Pons (tissue), 1 donor: ENCODE measurements at places on chromosomes 4 and X.

GRCh38 chrX:7143941-7144525 is 3.5 kb upstream of the STS start:
- DNase-seq = no peak

DNA sequence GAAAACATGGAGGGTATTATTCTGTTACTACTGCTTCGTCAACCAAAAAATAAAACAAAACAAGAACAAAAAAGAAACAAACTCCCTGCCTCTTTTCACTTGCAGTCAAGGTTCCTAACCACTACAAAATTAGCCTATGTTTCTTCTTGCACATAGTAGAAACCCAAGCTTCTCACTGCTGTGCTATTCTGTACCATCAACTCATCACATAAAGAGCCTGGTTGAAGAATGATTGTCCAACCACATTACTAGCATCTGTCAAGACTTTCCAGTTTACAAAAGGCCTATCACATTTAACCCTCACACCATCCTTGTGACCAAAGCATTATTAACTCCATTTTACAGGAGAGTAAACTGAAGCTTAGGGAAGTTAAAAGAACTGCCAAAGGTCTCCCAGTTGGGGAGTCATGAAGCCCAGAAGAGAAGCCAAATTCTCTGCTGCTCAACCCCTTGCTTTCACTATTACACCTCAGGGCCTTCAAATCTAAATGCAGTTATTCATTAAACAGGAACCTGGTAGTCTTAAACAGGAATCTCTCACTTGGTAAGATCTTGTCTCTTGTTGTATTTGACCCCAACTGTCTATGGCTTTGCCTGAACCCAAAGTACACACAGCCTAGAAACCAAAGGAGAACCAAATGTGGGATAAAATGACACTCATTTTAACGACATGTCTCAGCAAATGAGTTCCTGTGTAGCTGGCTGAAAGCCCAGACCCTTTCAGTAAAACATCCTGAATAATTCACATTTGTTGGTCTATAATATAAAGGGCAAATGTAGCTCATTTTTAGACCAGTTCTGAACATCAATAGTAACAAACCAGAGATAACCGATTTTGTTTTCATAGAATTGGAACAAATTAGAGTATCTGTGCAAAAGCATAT is 8.6 kb downstream of the F9 start:
- DNase-seq = no peak

GRCh38 chrX:153641627-153642026 is 5.4 kb upstream of the DUSP9 start:
- DNase-seq = no peak

- DNase-seq = no peak
Observed at GRCh38 chrX:54825716-54826438, 18.3 kb downstream of the MAGED2 start.

DNA sequence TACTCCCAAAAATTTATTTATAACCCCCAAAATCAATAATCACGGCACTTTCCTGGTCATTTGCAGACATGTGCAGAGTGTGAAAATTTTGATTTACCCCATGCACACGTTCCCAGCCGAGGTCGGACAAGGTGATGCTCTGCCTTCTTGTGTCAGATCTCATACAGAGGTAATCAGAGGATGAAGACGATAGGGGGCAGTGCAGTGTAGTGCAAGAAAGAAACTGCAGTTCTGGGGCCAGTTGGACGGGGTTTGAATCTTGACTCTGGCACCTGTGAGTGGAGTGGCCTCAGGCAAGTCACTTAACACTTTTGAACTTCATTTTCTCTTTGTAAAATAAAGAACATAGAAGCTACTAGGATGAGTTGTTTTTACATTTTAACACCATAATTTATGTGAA is 88.4 kb downstream of the FRMPD3 start:
- no peak for DNase-seq

- DNase-seq = no peak
Observed at GRCh38 chrX:24493740-24494581, 28.9 kb downstream of the PDK3 start.

- DNase-seq = no peak
Observed at GRCh38 chrX:40078489-40079227, 19.1 kb downstream of the BCOR start.

DNA sequence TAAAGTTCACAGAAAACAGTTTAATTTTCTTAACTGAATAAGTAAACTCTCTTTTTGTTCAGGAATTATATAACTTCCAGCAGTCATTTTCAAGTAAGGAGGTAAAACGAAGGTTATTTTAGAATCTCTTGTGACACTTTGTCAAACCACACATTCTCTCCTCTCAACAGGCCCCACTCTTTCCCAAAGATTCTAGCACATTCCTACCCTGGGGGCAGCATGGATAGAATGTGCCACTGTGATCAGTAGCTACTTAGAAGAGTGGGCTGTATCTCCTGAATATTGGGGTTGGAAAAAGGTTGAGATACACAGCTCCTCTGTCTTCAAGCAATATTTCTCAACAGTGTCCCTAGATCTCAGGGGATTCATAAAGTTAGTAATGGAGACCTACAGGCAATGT is 157.6 kb downstream of the EMCN start:
- no peak for DNase-seq

DNA sequence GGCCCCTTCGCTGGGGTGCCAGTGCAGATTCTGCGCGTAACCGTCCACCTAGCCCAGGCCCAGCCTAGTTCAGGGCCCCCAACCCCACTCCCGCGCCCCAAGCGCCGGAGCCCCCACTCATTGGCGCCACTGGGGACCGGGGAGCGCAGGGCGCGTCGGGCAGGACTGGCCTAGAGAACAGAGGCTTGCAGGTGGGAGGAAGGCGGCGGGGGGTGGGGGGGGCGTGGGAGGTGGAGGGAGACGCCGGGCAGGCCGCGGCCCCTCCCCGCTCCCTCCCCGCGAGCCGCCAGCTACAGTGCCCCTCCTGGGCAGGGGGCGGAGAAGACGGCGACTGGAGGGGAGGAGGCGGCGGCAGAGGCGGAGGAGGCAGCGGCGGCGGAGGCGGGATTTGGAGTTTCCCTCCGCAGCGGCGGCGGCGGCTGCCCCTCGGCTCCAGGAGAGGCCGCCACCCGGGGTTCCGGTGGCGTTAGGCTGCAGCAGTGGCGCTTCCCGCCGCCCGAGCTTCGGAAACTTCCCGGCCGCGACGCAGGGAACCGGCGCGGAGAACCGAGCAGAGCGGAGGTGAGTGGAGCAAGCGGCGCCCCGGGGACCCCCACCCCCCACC is 4.8 kb upstream of the DUSP9 start:
- DNase-seq = no peak

DNA sequence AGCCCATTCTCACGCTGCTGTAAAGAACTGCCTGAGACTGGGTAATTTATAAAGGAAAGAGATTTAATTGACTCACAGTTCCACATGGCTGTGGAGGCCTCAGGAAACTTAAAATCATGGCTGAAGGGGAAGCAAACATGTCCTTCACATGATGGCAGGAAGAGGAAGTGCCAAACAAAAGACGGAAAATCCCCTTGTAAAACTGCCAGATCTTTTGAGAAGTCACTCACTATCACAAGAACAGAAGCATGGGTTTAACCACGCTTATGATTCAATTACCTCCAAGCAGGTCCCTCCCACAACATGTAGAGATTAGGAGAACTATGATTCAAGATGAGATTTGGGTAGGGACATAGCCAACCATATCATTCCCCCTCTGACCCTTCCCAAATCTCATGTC is 335.5 kb downstream of the IL15 start:
- no peak for DNase-seq

DNA sequence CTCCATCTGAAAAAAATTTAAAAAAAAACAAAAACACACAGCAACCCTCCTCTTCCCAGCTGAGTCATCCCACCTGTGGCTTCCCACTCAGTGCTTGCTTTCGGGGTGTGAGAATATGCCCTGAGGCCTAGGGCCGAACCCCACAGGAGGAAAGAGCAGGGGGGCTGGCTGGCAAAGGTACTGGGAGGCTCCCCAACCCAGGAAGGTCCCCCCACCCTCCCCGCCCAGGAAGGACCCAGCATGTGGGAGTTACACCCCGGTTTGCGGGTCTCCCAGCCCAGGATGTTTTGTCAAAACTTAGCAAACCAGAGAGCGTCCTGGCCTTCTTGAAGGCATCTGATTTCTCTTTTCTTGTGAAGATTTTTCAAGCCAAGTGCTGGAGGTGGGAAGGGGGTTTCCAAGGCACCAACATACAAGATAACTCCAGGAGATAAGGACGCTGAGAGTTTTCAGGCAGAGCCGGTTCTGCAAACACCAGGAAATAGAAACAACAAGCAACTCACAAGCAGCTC is 25.7 kb upstream of the CSF2RA start:
- DNase-seq = no peak

GRCh38 chr4:175946472-175947116 is 119.0 kb upstream of the WDR17 start:
- DNase-seq = peak; percentile 5

GRCh38 chrX:13721819-13722519 is 12.5 kb downstream of the TRAPPC2 start:
- peak; percentile 65 for DNase-seq

DNA sequence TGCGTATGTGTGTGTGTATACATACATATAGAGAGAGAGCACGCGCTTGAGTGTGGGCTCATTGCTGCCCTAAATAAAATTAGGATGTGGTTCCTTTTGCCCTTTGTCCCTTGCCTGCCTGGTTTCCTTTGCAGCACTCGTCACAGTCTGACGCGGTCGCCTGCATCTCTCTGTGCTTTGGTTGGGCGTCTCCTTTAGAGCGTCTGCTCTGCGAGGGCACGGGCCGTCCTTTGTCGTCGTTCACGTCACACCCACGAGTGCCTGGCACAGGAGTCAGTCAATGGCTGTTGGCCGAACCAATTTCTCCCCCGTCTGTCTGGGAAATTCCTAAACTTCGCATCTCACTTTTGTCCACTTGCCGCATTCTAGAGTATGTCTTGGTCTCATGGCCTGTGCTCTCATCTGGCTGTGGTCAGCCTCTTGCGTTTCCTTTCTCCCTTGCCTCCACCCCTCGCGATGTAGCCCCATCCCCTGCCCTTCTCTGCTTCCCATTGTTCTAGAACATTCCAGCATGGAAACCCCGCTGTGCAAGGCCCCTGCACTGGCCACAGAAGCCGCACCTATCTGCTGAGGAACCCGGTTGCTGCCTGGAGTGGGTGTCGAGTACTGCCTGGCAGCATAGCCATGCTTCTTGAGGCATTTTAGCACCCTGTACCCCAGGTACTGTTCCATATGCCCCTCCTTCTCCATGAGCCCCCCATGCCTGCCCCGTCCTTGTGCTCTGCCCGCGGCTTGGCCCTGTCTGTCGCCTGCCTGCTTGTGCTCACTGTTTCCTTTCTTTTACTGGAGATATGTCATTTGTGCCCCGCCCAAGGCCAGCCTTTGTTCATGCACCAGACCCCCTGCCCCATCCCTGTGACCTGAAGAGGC is 8.0 kb downstream of the MAEA start:
- DNase-seq = no peak

GRCh38 chr4:123559955-123560871 is 163.6 kb downstream of the SPRY1 start:
- no peak for DNase-seq

GRCh38 chrX:107442914-107443527 is 6.4 kb upstream of the FRMPD3 start:
- DNase-seq = no peak

GRCh38 chr4:176746846-176747245 is 45.9 kb downstream of the VEGFC start:
- no peak for DNase-seq

DNA sequence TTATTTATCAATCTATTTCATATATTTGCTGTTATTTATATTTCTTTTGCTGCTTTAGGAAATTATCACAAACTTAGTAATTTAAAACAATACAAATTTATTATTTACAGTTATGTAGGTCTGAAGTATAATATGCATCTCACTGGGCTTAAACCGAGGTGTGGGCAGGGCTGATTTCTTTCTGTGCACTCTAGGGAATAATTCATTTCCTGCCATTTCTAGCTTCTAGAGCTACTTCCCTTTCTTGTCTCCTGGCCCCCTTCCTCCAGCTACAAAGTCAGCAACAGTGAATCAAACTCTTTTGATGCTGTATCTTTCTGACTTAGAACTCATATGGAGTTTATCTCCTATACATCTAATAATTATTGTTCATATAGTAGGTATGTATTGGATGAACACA is 303.5 kb upstream of the ARSJ start:
- DNase-seq = no peak

DNA sequence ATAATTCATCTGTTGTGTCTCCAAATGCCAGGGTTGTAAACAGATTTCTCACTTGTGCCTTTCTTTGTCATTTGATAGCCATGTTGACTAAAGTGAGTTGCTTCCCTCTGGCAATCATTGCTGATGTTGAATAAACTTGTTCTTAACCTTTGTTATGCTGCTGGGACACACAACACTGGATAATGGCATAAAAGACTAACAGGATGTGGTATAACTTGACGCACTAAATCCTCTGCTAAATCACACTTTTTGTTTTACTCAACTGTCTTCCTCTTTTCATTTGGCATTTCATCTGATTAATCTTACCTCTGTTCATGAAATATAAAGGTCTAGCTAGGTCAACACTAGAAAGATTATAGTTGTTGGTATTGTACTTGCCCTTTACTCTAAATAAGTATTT is 17.6 kb upstream of the CXCL5 start:
- no peak for DNase-seq

GRCh38 chr4:77676842-77677241 is 71.2 kb downstream of the CXCL13 start:
- DNase-seq = no peak
